T47D (cell line): ENCODE measurements at places on chromosomes 5 and 9.

DNA sequence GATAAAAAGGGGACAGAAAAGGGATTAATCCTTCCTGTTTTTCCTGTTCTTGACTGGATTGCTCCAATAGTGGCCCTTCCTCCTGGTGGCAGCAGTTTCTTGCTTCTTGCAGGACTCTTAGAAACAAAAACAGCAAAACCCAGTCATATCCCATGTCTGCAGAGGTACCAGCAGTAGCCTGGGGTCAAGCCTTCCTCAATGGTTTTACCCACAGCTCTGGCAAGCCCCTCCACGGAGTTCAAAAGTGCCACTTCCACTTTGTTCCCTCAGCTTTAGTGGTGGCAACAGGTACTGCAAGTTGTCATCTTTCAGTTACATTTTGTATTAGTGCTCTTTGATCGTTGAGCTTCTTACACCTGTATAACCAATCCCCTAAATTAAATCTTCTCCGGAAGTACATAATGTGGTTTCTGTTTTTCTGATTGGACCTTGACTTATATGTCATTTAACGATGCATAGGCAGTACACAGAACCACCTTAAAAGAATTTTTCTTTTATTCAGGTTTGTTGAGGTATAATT, 8.7 kb upstream of the RANBP6 start:
- no peak for DNase-seq

DNA sequence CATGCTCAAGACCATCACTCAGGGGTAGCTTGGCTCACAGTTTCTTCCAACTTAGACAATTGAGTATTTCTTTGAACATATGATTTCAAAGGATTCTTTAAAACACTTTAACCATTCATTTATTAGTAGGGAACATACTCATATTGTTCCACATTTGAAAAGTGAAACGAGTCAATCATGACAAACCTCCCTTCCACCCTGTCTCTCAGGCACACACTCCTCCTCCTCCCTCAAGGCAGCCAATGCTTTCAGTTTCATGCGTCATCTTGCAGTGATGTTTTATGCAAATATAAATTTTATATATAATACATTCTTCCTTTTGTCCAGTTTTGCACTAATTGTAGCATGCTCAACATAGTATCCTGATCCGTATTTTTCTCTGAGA, 126.0 kb upstream of the BOD1 start:
- DNase-seq, result no peak

GRCh38 chr5:59007460-59008063, 424.7 kb downstream of the RAB3C start:
- peak; percentile 49 for DNase-seq

DNA sequence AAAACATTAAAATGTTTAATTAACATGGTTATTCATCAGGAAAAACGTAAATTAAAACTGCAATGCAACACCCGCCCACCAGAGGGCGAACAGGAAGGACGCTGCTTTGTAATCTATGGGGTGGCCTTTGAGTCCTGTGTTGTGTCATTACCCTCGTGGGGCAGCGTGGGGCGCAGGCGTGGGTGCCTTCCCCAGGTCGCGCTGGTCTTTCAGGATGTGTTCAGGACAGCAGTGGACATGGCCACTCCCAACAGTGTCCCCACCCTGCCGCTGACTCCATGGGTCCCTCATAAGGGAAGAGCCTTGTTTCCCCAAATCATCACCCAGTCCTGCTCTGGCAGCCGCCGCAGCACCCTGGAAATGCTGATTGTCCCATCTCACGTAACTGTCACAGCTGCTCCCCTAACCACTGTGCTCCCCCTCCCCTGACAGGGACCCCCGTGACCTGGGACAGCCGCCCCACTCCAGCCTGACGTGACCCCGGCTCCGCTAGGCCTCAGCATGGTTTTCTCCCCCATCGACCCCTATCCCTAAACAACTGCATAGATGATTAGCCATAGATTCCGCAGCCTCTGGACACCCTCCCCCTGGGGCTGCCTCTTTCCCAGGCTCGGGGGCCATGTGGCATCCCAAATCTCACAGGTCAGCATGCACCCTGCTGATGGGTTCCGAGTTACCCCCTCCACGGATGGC, 36.4 kb downstream of the GLT6D1 start:
- peak; percentile 70 for DNase-seq

GRCh38 chr9:93136011-93136440, 2.0 kb upstream of the NINJ1 start:
- peak; percentile 72 for DNase-seq

DNA sequence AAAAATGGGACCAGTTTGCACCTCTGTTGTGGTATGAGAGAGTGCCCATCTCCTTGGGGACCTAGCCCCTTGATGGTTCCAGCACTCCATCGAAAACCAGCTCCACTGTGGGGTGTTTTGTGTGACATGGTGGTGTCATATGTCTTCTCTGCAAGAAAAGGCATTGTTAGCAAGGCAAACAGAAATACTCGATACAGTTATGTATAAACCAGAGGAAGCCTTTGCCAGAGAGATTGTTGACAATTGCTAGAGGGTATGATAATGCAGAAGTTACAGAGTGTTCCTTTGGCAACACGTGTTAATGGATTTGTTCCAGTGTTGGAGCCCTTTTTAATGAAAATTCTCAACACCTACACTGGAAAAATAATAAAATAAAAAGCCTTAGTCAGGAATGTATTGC, 270.4 kb upstream of the DMRT1 start:
- DNase-seq, result no peak

GRCh38 chr5:140111011-140111858, 2.7 kb upstream of the PURA start:
- DNase-seq, result no peak

- no peak for DNase-seq
Observed at GRCh38 chr9:134637696-134638501, 3.7 kb upstream of the COL5A1 start.

DNA sequence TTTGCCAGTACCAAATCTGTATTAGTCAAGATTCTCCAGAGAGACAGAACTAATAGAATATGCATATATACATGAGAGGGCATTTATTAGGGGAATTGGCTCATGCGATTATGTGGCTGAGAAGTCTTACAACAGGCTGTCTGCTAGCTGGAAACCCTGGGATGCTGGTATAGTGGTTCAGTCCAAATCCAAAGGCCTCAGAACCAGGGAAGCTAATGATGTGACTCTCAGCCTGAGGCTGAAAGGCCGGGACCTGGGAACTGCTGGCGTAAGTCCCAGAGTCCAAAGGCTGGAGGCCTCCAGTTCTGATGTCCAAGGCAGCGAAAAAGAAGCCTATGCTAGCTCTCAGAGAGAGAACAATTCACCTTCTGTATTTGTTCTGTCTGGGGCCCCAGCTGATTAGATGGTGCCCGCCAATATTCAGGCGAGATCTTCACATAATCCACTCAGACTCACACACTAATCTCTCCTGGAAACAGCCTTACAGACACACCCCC, 84.1 kb downstream of the KIAA1958 start:
- DNase-seq, result no peak

- DNase-seq, result no peak
Observed at GRCh38 chr5:42491699-42492098, 68.5 kb downstream of the GHR start.

GRCh38 chr5:159504106-159504856, 174.0 kb upstream of the IL12B start:
- no peak for DNase-seq

DNA sequence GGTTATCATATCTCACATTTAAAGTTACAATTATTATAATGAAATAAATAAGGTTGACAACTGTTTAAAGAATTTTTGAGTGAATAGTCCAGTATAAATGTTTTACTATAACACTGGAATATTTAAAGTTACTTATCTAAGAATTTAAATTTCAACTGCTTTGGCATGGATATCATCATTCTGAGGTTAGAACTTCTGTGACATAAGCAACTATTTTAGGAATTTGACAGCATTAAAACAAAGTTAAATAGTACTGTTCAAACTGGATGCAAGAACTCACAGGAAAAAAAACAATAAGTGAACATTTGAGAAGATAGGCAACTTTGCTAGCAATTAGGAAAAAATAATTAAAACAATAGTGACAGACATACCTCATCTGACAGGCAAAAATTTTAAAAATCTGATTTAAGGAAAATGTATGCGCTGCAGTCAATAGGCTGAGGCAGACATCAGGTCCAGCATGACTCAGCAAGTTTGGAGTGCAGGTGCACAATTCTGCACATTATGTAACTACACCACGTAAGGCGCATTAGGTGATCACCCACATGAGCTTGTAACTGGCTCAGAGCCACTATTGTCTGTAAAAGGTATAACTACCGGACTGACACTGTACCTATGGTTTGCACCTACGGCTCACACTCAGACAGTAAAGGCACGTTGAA, 180.6 kb downstream of the PDE4D start:
- no peak for DNase-seq

DNA sequence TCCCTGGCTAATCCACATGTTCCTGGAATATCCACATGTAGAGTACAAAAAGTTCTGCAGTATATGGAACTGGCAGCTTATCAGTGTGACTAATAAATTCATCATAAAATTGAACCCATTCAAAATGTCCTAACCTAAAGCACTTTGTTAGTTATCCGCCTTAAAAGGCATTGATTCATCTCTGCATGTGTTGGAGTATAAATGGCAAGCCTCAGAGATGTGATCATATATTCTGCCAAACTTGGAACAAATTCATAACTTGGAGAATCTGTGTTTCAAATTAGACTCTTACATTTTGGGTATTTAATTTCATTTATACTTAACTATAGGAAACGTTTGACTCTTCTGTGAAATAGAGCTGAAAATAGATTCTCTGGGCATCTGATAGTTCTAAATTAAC, 25.2 kb upstream of the NREP start:
- DNase-seq, result no peak

DNA sequence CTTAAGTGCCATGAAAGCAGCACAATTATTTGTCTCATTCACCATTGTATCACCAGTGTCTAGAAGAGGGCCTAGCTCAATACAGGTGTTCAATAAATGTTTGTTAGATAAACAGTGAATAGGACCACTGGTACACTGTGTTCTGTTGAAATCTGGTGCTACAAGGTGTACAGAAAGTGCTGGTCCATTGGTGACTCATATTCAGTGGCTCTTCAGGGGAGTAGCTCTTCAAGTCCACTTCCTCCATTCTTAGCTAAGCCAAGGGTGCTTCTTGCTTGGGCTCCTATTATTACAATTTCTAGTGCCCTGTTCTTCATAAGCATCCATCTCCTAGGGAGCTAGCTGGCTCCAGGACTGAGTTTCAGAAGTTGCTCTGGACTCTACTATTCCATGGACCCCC, 6.4 kb upstream of the FCHO2 start:
- DNase-seq, result no peak

- no peak for DNase-seq
Observed at GRCh38 chr5:54443270-54443669, 12.2 kb upstream of the HSPB3 start.

- DNase-seq, result no peak
Observed at GRCh38 chr9:118527261-118527660, 823.1 kb downstream of the TLR4 start.

DNA sequence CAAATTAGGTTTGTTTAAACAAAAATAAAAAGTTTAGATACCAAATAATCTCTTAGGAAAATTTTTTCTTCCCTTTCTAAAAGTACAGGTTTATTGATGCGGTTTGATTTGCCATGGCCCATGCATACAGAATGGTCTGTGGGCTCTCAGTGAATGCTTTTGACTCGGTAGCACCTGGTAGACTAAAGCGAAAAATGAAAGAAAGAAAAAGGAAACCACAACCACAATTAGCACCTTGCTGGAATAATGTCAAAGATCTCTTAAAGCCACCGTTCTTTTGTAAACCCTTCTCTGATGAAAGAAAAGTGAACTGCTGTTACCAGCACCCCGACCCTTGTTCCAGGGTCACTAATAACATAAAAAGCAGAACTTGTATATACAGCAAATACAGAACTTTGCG, 157.9 kb downstream of the NFIB start:
- no peak for DNase-seq

DNA sequence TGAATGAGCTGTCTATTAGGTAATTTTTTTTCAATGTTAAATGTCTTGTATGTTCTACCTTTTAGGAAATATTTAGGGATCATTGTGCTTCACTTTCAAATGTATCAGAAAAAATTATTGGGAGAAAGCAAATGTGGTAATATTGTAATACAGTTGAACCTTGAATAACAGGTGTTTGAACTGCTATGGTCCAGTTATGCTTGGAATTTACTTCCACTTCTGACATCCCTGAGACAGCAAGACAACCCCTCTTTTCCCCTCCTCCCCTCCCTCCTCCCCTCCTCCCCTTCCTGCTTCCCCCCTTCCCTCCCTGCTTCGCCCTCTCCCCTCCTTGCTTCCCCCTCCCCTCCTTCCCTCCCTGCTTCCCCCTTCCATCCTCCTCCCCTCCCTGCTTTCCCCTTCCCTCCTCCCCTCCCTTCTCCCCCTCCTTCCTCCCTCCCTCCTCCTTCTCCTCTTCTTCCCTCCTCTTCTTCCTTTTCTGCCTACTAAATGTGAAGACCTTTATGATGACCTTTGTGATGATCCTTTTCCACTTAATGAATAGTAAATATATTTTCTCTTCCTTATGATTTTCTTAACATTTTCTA, 146.6 kb downstream of the FGF1 start:
- DNase-seq, result no peak

DNA sequence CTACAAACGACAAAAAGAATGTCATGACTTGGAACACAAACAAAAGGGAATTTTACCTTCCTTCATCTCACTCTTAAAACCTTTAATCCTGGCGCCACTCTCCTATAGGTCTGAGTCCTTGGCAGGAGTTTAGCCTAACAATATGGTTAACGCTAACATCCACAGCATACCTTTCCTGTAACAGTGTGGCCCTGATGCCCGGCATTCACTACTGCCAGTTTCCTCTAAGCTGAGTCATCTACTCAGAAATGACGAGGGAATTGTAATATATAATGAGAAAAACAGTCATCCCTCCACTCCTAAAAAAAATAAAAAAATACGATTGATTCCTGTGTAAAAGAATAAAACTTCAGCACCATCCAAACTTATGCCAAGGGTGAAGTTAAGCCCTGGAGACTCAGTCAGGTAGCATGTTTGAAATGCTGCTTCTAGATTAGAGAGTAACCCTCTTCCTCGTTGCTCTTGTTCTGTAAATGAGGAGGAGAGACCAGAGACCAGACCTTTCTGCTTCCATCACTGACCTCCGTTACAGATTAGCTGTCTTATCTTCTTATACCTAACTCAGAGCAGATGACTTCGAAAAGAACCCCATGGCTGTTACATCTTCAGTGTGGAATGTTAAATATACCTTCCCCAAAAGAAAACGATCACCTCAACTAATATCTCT, 37.4 kb downstream of the CCDC125 start:
- no peak for DNase-seq

DNA sequence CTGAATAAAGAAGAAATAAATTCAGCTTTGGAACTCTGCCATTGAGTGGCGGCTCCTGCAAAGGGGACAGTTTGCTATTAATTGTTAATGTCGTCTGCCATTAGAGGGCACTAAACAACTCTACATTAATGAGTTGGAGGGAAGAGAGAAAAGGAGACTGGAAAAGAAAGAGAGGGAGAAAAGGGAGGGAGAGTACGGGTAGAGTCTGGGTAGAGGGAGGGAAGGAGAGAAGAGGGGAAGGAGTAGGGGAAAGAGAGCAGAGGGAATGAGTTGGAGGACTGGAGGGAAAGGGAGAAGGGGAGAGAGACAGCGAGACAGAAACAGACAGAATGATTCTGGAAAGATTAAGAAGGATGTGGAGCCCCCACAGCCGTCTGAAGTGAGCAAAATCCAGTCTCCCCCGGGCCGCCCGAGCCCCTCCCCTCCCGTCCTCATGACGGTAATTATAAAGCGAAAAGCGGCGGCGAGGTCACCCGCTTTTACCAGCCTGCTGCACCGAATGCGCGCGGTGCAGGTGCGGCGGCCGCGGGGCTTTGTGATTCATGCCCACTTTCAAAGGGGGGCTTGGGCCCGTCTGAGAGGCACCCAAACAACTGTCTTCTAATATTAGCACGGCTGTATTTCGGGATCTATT, 1.9 kb upstream of the FST start:
- DNase-seq, result peak; percentile 79

GRCh38 chr5:160133071-160133917, 14.0 kb upstream of the PWWP2A start:
- no peak for DNase-seq
